ENCODE measurements at places on chromosomes 5 and 9.
A peak's percentile ranks its signal among the peaks of the same experiment; 100 is the strongest.

- DNase-seq: no peak
Observed at GRCh38 chr9:35577486-35577885, 27.6 kb upstream of the TESK1 start.

DNA sequence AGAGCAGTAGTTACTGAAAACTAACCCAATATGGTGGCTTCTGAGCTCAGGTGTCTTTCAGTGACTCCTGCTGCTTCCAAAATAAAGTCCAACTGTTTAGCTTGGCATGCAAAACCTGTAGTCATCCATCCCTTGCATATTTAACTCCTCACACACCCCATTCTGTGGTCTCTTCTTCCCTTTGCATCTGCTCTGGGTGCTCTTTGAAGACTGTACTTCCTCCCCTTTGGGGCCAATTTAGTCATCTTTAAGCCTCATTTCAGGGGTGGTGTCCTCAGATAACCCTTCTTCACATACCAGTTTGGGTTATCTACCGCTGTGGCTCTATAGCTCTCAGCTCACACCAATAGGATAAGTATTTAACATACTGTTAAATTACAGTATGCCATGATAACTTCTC, 209.9 kb upstream of the DMRT1 start:
- DNase-seq: no peak

GRCh38 chr5:78213799-78214198, 80.7 kb downstream of the AP3B1 start:
- DNase-seq: no peak

- no peak for DNase-seq
Observed at GRCh38 chr5:38509185-38509584, 47.3 kb downstream of the LIFR start.

- peak; percentile 24 for DNase-seq
Observed at GRCh38 chr9:21252721-21253547, 13.1 kb upstream of the IFNA14 start.

- no peak for DNase-seq
Observed at GRCh38 chr5:434443-435146, 8.4 kb upstream of the EXOC3 start.

GRCh38 chr5:149455889-149456409, 76.9 kb upstream of the IL17B start:
- DNase-seq: peak; percentile 53

DNA sequence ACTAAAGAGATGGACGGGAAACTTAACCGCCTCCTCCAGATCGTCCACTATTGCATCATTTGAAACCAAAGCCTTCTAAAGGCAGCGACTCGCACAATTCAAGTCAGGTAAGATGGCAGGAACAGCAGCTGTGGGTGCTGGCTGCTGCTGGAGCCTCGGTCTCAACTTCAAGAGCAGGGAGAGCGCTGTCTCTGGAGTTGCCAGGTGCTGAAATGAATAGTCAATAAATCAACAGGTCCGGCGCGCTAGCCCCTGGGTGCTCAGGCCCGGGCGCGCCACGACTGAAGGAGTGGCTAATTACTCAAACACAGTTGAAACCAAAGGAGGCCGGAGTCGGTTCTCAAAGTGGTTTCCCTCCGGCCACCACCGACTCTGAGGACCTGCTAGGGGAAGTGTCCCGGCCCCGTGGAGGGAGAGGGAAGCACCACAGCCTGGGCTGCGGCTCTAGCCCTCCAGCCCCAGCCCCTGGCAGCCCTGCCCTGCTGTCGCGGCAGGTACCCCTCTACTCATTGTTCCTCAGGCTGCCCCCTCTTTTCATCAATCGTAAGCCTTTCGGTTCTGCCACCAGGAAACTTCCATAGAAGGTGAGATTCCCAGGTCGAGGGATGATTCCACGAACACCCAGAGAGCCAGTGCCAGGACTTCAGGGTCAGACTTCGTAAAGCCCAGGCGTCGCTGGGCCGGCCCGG, 804 bp downstream of the TTC39B start:
- peak; percentile 21 for DNase-seq

GRCh38 chr9:135062254-135062653, 25.2 kb upstream of the OLFM1 start:
- no peak for DNase-seq

GRCh38 chr5:53965459-53965858, 344.9 kb downstream of the ARL15 start:
- DNase-seq: no peak

GRCh38 chr5:121218086-121218485, 633.6 kb upstream of the FTMT start:
- DNase-seq: no peak

DNA sequence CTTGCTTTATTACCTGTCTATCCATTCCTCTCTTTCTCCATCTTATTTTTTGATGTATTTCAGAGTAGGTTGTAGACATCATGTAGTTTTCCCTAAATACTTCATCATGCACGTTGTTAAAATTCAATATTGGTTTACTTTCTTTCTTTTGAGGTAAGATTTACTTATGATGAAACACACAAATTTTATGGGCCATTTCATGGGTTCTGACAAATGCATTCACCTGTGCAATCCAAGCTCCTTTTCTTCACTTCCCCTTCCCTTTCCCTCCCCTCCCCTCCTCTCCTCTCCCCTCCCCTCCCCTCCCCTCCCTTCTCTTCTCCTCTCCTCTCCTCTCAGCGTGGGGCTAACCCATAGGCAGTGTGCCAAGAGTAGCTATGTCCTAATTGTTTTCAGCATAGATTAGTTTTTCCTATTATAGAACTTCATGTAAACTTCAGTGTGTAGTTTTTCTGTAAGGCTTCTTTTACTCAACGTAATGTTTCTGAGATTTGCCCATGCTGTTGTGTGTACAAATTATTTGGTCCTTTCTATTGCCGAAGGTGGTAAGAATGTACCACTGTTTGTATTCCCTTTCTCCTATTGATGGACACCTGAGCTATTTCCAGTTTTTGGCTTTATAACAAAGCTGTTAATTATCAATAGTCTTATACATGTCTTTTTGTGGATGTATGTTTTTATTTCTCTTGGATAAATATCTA, 92.9 kb upstream of the CLINT1 start:
- no peak for DNase-seq

- no peak for DNase-seq
Observed at GRCh38 chr9:17081814-17082213, 53.0 kb upstream of the CNTLN start.

- DNase-seq: no peak
Observed at GRCh38 chr5:96530901-96531300, 97.9 kb upstream of the PCSK1 start.

- no peak for DNase-seq
Observed at GRCh38 chr5:75509546-75509945, 1.9 kb downstream of the CERT1 start.

DNA sequence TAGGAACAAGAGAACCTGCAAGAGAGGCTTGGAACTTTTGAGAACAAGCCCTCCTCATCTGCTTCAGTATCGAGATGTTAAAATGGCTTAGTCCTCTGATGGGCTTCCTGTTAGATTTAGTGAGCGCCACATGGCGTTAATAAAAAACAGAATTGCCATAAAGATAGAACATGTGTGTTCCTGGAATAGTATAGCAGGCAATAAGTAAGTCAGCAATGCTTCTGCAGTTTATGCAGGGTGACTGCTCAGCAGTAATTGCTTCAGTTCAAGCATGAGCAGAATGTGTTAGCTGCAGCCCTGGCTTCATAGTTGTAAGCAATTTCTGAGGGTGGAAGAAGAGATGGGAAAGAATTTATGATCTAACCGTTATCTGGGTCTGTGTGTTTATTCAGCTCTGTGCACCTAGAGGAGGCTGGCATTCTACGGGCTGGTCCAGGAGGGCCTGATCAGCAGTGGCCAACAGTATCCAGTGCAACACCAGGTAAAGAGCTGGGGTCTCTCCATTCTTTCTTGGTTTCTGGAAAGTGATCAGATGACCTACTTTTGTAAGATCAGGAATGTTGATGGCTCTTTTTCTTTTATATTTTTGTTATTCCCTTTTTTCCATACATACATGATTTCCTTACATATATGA, 15.9 kb downstream of the PCDHAC2 start:
- DNase-seq: no peak

- no peak for DNase-seq
Observed at GRCh38 chr5:158727771-158728311, 371.9 kb downstream of the EBF1 start.

- DNase-seq: no peak
Observed at GRCh38 chr5:82820188-82820587, 257.0 kb downstream of the TMEM167A start.

GRCh38 chr9:19969721-19970120, 180.9 kb upstream of the SLC24A2 start:
- DNase-seq: no peak

DNA sequence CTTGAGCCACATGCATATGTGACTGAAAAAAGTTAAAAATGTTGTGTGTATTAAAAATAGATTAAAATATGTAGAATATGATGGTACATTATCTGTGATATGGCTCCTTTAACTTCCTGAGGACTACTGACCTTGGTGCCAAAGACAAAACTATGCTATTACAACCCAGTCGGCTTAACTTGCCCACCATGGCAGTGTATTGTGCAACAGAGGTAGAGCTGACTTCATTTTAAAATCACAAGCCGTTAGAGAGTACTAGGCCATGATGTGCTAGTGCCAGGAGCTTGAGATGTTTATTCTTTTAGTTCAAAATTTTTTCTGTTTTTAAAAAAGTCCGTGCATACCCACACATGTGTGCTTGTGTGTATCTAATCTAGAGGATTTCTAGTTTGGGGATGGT, 46.3 kb downstream of the NAA35 start:
- DNase-seq: no peak

DNA sequence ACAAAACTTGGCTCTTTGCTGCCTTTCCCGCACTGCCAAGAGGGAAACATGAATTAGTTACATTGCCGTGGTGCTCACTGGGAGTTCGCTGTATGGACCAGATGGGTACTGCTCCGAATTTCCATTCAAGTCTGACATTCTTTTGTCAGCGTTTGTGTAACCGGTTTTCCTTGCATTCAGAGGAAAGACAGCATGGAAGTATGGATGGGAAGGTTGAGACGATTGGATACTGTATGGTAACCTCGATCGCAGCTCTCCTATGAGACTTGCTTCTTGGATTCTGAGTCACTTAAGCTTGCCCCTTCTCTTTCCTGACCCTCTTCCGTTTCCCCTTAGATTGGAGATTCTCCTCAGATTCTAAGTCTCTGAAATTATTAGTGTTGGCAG, 625 bp upstream of the UBLCP1 start:
- no peak for DNase-seq

DNA sequence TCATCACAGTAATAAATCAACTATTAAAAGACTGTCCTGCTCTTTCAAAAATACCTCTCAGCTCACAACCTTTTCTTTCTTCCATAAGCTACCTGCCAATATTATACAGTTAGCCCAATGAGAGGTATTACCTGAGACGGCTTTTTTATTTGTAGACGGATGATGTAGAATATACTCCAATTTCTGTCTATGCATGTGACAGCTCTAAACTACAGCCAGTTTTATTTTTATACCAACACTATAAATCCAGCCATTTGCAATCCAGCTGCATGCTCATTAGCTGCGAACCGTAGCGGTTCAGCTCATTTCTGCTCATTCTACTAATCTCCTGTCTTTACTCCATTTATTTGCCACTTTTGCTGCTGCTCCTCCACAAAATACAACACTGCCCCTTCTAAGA, 51.2 kb downstream of the TBCA start:
- DNase-seq: no peak

- DNase-seq: no peak
Observed at GRCh38 chr9:113538131-113538530, 74.6 kb downstream of the RGS3 start.

GRCh38 chr9:31848505-31849285, 535.7 kb upstream of the ACO1 start:
- DNase-seq: peak; percentile 70

DNA sequence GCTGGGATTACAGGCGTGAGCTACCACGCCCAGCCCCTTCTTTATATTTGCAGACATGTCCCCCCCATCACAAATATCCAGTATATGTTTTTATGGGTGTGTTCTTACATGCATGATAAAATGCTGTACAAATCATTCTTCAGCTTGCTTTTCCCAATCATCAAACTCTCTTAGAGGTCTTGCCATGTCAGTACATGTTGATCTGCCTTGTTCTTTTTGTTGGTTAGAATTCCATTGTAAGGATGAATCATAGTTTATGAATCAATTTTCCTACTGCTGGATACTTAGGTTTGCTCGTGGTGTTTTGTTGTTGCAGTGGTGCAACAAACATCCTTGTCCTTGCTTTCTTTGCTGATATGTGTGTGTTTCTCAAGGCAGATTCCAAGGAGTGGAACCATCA, 79.9 kb upstream of the NEURL1B start:
- no peak for DNase-seq

DNA sequence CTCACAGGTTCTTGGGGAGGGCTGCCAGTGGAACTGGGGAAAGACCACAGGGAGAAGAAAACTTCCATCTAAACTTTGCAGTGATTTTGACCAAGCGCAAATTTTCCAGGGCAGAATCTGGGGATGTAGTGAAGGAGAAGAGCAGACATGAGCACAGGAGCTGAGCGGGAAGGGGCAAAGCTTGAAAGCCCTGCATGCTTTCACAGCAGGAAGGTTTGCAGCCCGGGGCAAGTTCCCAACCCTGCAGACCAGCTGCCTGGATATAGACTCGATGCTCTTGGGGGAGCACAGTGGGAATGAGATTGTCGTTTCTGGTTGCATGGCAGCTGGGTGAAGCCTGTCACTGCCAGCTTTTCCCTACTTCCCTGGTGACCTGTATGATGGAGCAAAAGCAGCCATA, 276.8 kb upstream of the RORB start:
- DNase-seq: no peak
